ENCODE measurements at places on chromosomes 5 and 9. TPM values are rescaled to one million over a fixed set of nuclear protein-coding genes. Genes with fewer than 3 reads are reported as not detected.

The ADAMTSL2 gene
- under 0.01 TPM for total RNA-seq

The DAB2IP gene
- total RNA-seq: 16.5 TPM

The FBP2 gene
- not detected for total RNA-seq

The HRCT1 gene
- 1.2 TPM for total RNA-seq

The DCP2 gene
- total RNA-seq: 20.5 TPM

The SPATA24 gene
- 7.4 TPM for total RNA-seq

The PPP2R2B gene
- 1.5 TPM for total RNA-seq

The DIPK1B gene
- total RNA-seq: 0.77 TPM

The TXNDC8 gene
- total RNA-seq: not detected

The CDC23 gene
- 26.8 TPM for total RNA-seq

The PCDHGA5 gene
- total RNA-seq: 2.6 TPM

The CSNK1A1 gene
- total RNA-seq: 674 TPM

The SLC2A6 gene
- total RNA-seq: 5.6 TPM

The TRIM36 gene
- under 0.01 TPM for total RNA-seq

The ZFP37 gene
- total RNA-seq: 5.1 TPM

The SERF1B gene
- total RNA-seq: 19.8 TPM

The FCN2 gene
- not detected for total RNA-seq

The LCN1 gene
- not detected for total RNA-seq

The PCDHB15 gene
- 1.8 TPM for total RNA-seq

The GRIA1 gene
- 1.8 TPM for total RNA-seq

The RASGRF2 gene
- 12.1 TPM for total RNA-seq

The FOXD4L6 gene
- total RNA-seq: not detected

The NUP214 gene
- total RNA-seq: 12.2 TPM

The FOXI1 gene
- total RNA-seq: not detected

The CERCAM gene
- 64.2 TPM for total RNA-seq

The DAB2 gene
- total RNA-seq: 161 TPM

The UQCRQ gene
- 113 TPM for total RNA-seq

The OLFML2A gene
- total RNA-seq: 33.7 TPM

The OR2K2 gene
- total RNA-seq: not detected

The IFNE gene
- total RNA-seq: 6.6 TPM

The BTNL3 gene
- not detected for total RNA-seq

The SLC6A19 gene
- not detected for total RNA-seq

The FOXD1 gene
- 0.77 TPM for total RNA-seq

Data from fibroblast of lung (primary cell).